ENCODE measurements at places on chromosomes 2 and 18. TPM values are rescaled to one million over a fixed set of nuclear protein-coding genes. Genes with fewer than 3 reads are reported as not detected.
A peak's percentile ranks its signal among the peaks of the same experiment; 100 is the strongest.

- no peak for DNase-seq
Observed at GRCh38 chr18:48413342-48413741, 4.2 kb upstream of the ZBTB7C start.

Gene RGPD3
- 1.0 TPM for total RNA-seq

Gene BCL11A
- total RNA-seq: 0.80 TPM

GRCh38 chr2:61017556-61018317 lies at the start of the genes PEX13 and PUS10:
Gene PEX13, plus strand, starts transcription at chr2:61017720. Its CDS starts 40 bp downstream, at chr2:61017760.
Gene PUS10, minus strand, starts transcription at chr2:61018255. Its CDS starts 6,365 bp downstream, at chr2:61011890.
- DNase-seq: peak; percentile 80

Gene BOD1L2
- total RNA-seq: not detected

DNA sequence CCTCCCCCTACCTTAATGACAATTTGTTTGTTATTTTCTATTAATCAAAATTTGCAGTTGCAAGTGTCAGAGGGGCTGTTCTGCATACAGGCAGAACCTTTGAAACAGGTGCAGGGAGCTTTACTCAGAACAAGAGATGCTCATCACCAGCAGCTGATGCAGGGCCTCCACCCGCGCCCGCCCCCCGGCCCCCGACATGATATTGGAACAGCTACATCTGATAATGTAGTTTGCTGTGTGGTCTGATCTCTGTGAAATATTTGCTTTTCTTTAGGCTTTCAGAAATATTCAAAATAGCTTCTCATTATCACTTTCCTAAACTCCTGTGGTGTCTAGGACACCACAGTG lies 130.0 kb downstream of the PRKCE start:
- DNase-seq: no peak

Gene ABCB11
- not detected for total RNA-seq

GRCh38 chr2:104660991-104661390 lies 192.9 kb upstream of the POU3F3 start:
- no peak for DNase-seq

Gene IL1B
- total RNA-seq: 0.35 TPM

Gene CTAGE1
- total RNA-seq: not detected

DNA sequence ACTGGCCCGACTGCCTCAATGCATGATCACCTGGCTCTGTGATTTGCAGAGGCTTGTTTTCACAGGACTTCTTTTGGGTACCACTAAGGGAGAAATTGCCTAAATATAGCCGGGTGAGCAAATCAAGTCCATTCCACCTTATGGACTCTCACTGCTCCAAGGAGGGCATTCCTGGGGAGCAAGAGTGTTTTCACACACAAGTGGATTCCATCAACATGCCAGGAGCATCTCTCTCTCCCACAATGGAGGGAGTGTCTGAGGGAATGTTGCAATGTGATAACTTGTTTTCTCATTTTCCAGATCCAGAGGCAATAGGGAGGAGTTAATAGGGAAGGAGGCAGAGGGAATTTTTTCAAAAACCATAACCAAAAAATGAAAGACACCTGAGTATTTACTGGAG lies 250.7 kb downstream of the SATB2 start:
- peak; percentile 43 for DNase-seq

- peak; percentile 34 for DNase-seq
Observed at GRCh38 chr2:88603146-88603545, 24.1 kb downstream of the EIF2AK3 start.

Gene SFXN5
- 5.9 TPM for total RNA-seq

Gene KCNF1
- total RNA-seq: not detected

Gene FAHD2A
- total RNA-seq: 16.4 TPM

Gene GALNT14
- 93.3 TPM for total RNA-seq

Gene OR6B2
- not detected for total RNA-seq

- DNase-seq: no peak
Observed at GRCh38 chr2:95039363-95039762, 13.9 kb downstream of the MAL start.

DNA sequence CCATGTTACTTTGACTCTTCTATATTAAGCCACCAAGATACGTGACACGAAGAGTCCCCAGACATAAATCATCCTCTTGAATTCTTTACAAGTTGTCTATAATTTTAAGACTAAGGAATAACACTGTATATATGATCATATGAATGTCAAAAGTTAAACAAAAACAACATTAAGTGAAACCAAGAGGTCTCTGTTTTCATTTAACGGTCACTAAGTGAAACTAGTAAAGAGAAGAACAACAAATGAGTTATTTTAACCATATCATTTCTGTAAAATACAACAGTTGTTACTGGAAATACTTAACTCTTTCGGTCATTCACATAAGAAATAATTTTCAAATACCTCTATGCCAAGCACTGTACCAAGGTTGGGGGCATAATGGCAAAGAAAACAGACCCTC lies 45.7 kb upstream of the STK17B start:
- DNase-seq: no peak

DNA sequence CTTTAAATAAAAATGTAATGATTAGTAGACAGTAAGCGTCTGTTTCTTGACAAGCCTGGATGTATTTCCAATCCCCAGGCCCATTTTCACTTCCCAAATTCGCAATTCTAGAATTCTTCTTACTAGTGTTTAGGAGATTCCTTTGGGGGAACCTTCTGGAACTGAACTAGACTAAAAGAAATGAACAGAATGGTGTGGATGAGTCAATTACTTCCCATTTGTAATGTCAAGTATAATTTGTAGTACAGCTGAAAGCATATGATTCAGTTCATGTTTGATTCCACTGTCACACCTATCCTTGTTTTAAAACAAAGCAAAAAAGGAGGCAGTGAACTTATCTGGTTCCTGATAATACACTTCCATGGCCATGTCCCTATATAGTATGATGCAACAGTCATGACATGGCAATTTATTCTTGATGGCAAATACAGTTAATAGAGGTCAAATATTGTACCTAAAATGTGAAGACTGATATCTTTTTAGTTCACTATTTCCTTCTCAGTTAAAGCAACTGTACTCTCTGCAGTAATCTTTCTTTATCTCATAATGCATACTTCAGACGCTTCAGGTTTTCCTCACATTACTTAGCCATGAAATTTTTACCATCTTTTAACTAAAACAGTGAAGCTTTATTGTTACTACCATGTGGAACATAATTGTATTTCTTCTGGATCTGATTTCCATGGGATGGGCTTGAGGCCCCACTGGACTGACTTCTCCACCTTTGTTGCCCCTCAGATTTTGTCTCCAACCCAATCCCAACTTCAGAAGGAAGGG lies 2.0 kb downstream of the IDH1 start:
- no peak for DNase-seq

- no peak for DNase-seq
Observed at GRCh38 chr2:68425503-68425902, 41.6 kb downstream of the FBXO48 start.

DNA sequence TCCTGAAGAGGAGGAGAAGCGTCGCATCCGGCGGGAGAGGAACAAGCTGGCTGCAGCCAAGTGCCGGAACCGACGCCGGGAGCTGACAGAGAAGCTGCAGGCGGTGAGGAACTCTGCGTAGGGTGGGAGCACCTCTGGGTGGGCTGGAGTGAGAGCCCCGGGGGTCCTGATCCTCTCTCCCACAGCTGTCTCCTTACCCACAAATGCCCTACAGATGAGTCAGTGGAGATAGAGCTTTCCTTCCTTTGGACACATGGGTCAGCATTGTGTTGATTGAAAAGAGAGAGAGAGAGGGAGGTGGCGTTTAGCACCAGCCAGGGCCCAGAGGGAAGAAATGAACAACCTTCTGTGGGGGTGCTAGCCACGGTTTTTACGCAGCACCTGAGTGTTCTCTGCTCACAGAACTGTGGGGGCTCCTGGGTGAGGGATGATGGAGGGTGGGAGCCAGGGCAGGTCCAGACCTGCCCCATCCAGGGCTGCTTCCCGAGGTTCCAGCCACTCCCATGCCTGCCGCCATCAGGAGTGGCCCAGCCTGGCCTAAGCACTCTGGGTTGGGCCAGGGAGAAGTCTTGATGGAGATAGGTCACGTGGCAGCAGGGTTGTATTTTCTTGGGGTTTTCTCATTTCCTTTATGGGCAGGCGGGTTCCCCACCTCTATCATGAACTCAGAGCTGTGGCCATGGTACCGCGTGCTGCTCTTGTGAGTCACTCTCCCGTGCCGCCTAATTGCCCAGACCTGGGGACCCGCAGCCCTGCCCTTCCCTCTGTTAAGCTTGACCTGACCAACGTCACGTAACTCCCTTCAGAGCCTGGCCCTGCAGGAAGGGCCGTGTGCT lies 16.3 kb downstream of the FOSL2 start:
- peak; percentile 91 for DNase-seq

Gene EMILIN1
- total RNA-seq: 0.69 TPM

Gene CLHC1
- 22.3 TPM for total RNA-seq

GRCh38 chr2:128607911-128608506 lies 289.3 kb upstream of the HS6ST1 start:
- peak; percentile 31 for DNase-seq

Gene GCG
- total RNA-seq: not detected

GRCh38 chr2:120508567-120509041 lies 162.7 kb downstream of the INHBB start:
- DNase-seq: peak; percentile 18

GRCh38 chr2:12006850-12007249 lies 260.4 kb downstream of the LPIN1 start:
- DNase-seq: peak; percentile 53

- peak; percentile 51 for DNase-seq
Observed at GRCh38 chr18:42192251-42193248, 237.5 kb downstream of the PIK3C3 start.

Gene GKN2
- not detected for total RNA-seq

DNA sequence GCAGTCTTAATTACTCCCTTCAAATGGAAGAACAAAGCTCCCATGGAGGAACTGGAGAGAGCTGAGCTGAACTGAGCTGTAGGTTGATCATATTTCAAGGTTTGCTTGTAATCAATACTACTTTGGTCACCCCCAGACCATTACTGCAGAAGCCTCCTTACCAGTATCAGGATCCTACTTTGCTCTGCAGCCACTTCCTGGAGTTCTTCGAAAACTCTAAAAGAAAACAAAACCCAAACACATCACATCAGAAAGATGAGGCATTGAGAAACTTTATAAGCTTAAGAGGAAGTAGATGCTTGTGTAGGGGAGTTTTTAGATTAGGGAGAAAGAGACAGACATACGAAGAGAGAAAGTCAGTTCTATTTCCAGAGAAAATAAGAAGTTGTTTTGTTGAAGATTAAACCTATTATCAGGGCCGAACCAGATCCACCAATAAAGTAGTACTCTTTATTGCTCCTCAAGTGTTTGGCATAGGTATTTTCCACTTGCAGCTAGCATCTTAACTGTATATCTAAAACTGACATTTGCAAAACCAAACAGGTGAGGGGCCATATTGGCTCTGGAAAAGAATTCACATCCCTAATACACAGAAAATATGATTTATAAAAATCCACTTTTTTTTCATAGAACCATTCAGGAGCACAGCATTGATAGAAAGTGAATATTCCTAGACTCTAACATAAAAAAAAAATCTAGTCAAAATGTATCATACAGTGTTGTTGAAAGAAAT lies 166.9 kb upstream of the KLF7 start:
- DNase-seq: no peak

DNA sequence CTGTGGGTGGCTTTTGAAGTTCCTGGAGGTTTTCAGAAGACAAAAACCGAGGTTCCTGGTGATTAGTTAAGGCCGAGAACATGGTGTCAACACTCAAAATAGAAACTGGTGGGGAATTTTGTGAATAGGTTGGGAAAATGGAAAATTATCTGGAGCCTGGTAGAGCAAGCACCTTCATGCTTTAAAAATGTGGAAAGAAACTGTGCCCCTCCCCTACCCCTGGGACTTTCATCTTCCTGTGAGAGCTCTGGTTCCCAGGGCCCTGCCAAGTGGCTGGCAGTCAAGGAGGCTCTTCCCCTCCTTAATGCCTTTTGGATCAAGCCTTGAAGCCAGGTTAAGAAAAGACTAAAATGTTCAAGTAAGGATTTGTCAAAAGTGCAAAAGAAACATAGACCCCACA lies 1.9 kb upstream of the CRACDL start:
- DNase-seq: peak; percentile 51

Gene DSC1
- total RNA-seq: not detected

DNA sequence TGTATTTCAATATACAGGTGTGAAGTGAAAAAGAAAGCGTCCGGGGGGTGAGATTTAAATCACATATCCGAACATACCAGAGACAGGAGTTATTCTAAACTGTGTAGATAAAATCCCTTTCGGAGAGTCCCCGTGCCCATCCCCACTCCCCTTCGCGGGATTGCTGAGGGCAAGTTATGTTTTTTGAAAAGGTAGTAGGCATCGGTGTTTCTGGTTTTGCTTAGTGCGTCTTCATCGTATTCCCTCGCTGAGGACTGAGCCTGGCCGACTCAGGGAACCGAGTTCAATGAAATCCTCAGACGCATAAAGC lies 583.4 kb downstream of the ZEB2 start:
- DNase-seq: no peak

DNA sequence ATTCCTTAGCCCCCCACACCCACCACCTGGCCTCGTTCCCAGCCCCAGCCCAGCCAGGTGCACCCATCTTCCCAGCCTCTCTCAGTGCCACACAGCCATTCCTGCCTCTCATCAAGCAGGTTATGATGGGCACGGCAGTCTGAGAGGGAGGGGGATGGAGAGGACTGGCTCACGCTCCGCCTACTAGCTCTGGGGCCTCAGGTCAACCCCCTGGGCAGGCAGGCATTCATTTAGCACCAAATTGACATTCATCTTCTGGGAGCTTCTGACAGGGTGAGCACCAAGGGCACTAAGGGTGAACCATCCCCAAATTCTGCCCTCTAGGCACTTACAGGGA lies 66.2 kb upstream of the FOSL2 start:
- no peak for DNase-seq

- peak; percentile 31 for DNase-seq
Observed at GRCh38 chr2:25700221-25700660, 26.9 kb upstream of the DTNB start.

- DNase-seq: no peak
Observed at GRCh38 chr18:75120521-75120920, 88.4 kb downstream of the PTGR3 start.

Gene DPP4
- total RNA-seq: 65.7 TPM

Gene OST4
- 302 TPM for total RNA-seq

Gene CCDC148
- 16.0 TPM for total RNA-seq

GRCh38 chr18:63155169-63155852 lies 164.3 kb downstream of the BCL2 start:
- DNase-seq: peak; percentile 54

DNA sequence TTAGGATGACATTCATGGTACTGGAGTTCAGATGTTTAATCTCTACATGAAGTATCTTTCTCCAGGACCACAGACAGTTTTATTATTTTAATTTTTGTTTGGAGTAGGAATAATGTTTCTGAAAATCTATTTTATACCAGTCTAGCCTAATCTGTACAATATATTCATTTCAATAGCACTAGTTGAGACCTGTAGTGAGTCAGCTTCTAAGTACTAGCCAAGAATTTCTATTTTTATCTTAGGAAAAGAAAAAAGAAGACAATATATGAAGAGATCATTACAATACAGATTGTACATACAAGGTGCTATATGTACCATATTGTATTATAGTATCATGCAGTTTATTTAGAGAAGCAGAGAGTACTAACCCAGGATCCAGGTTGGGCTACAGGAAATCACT lies 826.9 kb upstream of the PIK3C3 start:
- no peak for DNase-seq

Gene FAM237A
- not detected for total RNA-seq
